ENCODE measurements at places on chromosomes 1 and 21. TPM values are rescaled to one million over a fixed set of nuclear protein-coding genes. Genes with fewer than 3 reads are reported as not detected.

GRCh38 chr1:204190212-204191211 is 5.8 kb downstream of the KISS1 start:
- DNase-seq = no peak

The FAM151A gene
- total RNA-seq = 0.80 TPM

DNA sequence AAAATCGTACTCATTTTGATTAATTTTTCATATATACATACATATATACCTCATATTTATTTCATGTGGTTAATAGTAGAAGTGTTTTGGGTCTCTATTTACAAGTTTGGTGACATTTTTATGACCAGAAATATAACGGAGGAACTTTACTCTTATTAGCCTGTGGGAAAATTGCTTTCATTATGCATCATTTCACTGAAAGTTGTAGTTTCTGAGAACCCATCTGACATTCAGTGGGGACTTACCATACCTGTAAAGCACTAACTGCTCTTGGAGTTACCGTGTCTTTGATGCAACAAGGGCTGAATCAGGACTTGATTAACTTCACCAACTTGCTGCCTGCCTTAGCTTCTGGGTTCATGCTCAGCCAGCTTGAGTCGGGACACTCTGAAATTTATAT is 49.9 kb upstream of the ITPKB start:
- no peak for DNase-seq

DNA sequence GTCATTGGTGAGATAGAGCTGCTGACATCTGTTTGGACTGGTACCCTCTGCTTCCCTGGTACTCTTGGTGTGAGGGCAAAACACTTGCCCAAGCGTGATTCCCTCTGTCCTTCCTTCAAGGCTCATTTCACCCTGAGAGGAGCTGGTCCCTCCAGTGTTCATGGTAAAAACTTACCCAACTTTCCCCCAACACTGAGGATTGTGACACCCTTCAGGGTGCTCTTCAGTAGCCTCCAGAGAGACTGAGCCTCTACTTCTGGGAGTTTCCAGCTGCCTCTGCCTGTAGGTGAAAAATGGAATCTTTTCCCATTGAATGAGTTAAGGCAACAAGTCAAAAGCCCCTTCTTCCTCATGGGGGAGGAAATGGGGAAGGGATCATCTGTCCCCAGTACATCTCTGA is 9.6 kb downstream of the CCDC190 start:
- no peak for DNase-seq

DNA sequence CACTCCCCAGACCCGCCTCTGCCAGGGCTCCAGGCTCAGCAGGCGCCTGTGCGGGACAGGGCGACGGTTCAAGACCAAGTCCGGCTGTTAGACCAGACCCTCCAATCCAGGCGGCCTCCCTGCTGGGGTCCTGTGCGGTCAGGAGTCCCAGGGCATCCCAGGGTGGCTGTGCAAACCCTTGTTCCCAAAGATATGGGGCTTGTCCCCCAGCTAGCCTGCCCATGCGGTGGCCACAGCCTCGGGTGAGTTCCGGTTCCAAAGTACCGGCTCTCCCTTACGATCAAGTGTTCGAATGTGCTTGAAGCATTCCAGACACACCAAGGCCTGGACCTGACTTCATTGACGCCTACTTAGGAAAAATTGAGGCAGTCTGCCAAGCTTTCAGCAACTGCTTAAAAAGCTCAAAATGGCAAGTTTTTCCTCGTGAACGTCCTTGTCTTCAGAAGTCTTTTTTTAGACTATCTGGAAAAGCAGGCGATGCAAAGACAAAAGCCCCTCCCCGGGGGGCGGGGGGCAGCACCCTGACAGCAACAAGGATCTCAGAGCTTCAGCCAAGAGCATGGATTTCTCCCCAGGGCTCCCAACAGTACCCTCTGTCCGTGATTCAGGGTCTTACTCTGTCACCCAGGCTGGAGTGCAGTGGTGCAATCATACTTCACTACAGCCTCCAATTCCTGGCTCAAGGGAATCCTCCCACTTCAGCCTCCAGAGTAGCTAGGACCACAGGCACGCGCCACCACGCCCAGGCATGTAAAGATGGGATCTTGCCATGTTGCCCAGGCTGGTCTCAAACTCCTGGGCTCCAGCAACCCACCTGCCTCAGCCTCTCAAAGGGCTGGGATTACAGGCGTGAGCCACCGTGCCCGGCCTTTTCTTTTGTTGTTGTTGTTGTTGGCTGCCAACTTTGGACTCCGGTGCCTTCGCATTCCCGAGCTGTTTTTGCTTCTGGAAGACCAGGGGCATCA is 2.3 kb downstream of the FAAP20 start:
- no peak for DNase-seq

DNA sequence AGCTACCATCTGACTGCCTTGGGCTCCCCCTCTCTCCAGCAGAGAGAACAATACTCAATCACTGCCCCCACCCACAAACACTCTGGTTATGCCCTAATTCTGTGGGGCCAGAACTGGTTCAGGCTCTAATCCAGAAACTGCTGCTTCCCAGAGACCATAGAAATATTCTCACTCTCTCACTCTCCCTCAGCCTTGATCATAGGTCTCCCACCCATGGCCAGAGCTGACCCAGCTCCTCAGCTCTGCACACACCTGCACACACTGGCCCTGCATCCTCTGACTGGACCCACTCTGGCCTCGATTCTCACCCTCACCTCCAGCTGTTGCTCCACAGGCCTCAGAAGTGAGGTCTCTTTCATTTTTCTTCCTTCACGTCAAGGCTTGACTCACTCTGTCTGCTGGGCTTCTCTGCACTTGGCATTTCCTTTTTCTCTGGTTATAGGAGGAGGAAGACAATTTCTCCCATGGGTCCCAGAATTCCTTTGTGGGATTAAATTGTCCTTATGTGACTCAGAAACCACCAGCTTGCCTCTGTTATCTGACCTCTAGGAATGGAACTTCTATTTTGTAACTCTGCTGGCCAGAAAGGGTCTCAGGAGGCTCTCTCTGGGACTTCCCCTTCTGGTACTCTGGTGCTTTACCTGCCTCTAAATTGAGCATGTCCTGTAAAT is 15.6 kb upstream of the ZMYM6 start:
- no peak for DNase-seq

GRCh38 chr1:201376464-201377374 is 761 bp downstream of the TNNT2 start:
- no peak for DNase-seq
